Body of pancreas (tissue), 4 donors: ENCODE measurements at places on chromosomes 12 and 14.

DNA sequence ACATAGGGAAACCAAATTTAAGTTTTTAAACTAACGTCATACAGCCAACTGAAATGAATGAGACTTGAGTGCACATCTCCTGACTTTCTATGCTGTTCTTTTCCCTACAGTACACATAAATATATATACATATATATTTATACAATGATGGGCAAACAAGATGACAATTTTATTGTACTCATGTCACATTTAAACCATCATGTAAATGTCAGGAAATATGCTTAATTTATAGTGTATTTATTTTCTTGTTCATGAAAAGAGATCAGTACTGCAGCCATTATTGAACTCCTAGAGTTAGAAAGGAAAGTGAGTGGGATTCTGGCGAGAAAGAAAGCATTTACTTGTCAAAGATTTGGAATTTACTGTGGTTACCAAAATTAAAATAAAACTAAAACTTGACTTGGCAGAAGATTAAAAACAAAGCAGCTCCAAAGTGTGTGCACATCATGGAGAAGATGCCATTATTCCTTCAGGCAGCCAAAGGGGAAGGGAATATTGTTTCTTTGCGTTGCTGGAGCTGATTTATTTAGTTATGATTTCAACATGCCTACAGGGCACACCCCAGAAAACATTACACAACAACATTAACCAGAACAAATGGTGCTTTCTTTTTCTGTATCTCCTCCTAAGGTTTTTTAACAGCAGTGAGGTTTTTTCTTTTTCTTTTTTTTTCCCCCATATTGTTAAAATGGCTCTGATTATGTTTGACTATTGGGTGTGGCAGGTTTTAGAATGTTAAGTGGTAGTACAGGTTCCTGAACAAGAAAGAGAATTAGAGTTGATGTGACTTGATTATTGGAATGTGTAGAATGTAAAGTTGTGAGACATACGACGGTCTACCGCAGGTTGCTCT is 144.6 kb downstream of the RAD51B start:
- no peak for DNase-seq

- no peak for DNase-seq
These were observed 149.9 kb downstream of the SAMD4A start for GRCh38 chr14:54716862-54717261.

DNA sequence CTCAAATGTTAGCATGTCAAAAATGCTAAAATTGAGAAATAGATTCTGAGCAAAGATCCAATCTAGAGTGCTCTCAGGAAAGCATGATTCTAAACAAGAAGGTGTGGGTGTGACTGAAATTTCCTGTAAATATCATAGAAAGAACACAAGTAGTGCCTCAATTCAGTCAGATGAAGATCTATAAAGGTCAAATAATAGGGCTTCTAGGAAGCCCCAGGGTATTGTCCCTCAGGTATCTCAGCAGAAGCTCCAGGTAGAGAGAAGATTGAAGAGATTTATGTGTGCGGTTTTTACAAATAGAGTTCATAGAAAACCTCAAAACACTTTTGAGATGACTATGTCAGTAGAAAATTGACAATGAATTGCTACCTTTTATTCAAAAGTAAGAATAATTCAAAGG is 13.0 kb downstream of the KLRD1 start:
- DNase-seq, result no peak

DNA sequence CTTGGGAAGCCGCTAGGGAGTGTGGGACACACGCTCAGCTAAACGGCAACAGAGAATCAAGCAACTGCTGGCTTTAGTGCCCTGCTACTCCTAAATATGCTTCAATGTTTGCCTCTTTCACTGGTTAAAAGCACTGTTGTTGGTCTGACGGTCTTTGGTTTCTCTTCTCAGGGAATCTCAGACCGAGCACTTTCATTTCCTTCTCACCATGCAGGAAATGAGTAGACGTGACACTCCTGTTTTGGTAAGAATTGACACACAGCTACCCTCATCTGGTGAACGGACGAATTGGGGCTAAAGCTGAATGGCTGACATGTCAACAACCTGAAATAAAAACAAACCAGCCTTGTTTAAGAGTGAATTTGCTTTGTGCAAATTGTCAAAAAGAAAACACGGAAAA is 57.5 kb upstream of the PIWIL1 start:
- no peak for DNase-seq

GRCh38 chr12:70583251-70583650 is 54.0 kb downstream of the PTPRB start:
- no peak for DNase-seq

GRCh38 chr14:101199028-101199770 is 295.7 kb upstream of the RTL1 start:
- no peak for DNase-seq

- peak; percentile 73 for DNase-seq
These were observed 2.6 kb upstream of the BCL11B start for GRCh38 chr14:99274346-99275221.

DNA sequence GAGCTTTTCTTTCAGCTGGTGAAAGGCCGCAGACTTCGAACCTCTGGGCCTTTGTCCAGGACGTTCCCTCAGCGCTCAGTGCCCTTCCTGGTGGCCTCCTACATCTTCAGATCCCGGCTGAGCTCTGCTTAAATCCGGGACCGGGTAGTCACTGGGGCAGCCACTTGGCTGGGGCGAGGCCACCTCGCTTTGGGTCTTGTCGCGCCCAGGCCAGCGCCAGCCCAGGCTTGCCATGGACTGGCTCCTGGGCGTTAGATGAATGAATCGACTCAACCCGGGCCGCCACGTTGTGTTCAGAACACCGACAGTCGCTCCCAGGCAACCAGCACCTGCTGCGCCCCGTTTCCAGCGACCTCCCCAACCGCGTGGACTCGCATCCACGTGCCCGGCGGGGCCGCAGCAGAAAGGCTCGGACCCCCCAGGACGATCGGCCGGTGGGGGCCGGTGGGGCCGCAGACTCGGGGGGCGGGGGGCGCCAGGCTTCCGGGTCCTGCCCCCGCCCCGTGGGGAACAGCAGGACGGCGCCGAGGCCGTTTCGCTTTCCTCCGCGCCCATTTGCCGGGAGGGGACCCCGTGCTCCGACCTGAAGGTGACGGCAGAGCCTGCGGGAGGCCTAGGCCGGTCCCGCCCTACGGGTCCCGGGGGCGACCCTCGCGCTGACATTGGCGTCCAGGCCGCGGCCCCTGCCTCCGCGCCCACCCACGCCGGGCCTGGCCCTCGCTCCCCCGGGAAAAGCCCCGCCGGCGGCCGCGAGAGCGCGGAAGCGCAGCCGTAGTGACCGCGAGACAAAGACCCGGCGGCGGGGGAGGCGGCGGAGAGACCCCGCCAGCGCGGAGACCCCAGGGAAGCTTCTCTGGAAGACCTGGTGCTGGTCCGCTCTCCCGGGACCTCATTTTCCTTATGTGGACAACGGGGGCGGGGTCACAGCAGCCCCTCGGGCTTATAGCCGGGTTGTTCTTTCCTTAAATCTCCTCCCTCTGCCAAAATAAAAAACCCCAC is 37.3 kb upstream of the RCOR1 start:
- peak; percentile 65 for DNase-seq

GRCh38 chr14:95675486-95675885 is 10.7 kb upstream of the TCL1B start:
- no peak for DNase-seq

DNA sequence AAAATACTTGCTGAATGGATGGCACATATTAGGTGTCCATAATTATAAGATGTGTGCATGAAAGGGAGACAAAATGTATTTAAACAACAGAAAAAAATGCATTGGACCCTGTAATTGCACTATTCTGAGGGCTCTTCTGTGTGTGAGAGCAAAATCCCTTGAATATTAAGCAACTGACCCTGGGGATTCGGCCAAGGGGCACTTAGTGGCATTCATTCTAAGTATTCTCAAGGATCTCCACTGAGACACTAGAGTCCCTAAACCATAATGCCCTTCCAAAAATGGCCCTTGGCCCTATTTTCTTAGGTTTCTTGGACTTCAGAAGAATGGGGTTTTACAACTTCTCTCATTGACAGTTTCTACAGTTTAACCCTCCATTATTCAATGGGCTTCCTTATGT is 388.6 kb downstream of the GLT1D1 start:
- no peak for DNase-seq

DNA sequence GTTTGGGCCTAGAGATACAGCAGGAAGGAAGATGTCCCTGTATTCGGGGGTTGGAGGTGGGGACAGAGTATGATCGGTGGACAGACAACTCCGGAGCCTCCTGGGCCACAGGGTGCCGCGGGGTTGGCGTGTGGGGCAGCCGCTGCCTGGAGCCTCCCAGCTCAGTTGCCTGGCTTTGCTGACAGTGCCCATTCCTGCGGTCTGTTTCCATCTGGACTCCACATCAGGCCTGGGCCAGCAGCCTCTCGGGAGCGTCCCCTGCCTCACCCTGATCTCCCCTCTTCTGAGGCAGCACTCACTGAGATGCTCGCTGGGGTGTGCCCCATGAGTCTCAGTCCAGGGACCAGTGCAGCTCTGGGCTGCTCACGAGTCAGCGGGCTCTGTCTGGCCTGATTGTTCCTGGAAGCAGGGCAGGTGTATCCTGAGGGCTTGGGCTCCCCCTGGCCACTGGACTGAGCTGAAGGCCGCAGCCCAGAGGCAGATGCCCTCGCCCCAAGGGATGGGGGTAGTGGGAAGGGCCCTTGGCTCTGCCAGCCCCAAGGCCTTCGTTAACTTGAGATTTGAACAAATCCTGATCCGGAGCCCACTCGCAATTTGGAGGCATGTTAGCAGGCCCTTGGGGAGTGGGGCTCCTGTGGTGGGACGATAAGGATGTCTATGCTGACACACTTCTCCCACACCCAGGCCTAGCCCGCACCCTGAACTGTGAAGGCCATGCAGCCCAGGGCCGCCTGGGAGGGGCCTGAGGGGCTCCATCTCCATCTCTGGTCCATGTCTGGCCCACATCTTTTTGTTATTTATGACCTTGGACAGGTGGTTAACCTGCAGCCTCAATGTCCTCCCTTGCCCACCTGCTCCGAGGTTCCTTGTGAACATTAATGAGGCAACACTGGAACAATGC is 7.5 kb downstream of the HIP1R start:
- peak; percentile 27 for DNase-seq

GRCh38 chr12:92486443-92487137 is 216.2 kb upstream of the PLEKHG7 start:
- DNase-seq, result no peak

DNA sequence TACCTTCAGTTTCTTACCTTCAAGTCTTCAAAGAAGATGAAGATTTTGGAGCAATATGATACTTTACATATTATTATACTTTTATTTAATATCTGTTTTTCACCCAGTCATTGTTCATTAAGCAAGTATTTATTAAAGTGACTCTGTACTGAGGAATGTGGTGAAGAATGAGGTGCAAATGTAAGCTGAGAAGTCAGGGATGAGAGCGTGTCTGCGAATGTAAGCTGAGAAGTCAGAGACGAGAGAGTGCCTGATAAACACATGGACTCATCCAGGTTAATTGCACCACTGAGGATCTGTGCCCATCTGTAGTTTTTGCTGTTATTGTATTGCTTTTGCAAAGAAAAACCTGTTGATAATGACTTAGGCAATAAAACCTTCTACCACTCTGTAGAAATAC is 211.9 kb upstream of the FAR2 start:
- DNase-seq, result no peak

GRCh38 chr12:68506619-68507018 is 104.1 kb upstream of the RAP1B start:
- no peak for DNase-seq

GRCh38 chr12:106276032-106276740 is 26.3 kb upstream of the TCP11L2 start:
- DNase-seq, result no peak

GRCh38 chr12:6097411-6097810 is 27.1 kb downstream of the VWF start:
- DNase-seq, result no peak

- no peak for DNase-seq
These were observed 40.2 kb upstream of the PZP start for GRCh38 chr12:9248435-9248834.

GRCh38 chr14:72903716-72904115 is 9.8 kb upstream of the DPF3 start:
- no peak for DNase-seq

- no peak for DNase-seq
These were observed 383.0 kb downstream of the LRIG3 start for GRCh38 chr12:58537278-58537677.

GRCh38 chr12:69254046-69254445 is 14.7 kb downstream of the CPSF6 start:
- DNase-seq, result no peak

- DNase-seq, result no peak
These were observed 324.1 kb downstream of the FLRT2 start for GRCh38 chr14:85853996-85854526.

DNA sequence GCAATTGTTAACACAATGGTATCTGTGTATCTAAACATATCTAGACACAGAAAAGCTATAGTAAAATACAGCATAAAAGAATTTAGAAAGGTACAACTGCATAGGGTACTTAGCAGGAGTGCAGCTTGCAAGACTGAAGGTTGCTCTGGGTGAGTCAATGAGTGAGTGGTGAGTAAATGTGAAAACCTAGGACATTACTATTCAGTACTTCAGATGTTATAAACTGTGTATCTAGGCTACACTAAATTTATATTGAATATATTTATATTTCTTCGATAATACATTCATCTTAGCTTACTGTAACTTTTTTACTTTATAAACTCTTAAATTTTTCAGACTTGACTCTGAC is 409.0 kb upstream of the DCN start:
- DNase-seq, result no peak

DNA sequence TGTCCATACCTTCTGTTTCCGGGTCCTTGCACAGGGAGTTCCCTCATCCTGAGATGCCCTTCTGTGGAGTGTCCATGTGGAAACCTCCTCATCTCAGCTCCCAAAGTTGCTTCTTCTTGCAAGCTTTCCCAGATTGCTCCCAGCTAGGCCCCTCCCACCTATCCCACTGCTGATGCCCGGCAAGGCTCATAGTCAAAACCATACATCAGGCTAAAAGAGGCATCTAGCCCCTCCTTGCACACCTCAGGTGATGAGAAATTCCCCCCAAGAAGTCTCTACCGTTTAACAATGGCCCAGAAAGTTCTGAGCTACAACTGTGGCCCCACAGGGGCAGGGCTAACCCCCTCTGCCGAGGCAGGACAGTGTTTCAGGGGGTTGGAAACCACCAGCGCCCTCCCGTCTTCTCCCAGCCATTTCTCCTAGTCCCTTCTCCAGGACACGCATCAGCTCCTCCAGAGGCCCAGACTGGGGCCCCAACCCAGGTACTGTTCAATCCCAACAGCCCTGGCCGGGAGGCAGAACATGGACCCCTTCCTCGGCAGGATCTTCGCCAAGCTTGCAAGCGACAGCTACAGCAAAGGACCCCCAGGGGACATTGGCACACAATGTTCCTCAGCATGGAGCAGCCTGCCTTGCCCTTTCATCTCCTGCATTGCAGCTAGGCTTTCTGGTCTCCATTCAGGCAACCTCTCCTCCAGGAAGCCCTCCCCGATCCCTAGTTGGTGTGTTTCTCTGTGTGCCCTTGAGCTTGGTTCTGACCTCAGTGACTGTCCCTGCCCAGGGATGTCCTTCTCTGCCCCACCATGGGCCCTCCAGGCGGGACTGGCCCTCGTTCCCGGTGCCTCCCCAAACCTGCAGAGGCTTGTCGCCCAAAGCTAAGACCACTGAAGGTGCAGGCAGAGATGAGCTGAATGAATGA is 4.5 kb upstream of the BEGAIN start:
- DNase-seq, result peak; percentile 8

GRCh38 chr12:87661786-87662377 is 367.3 kb downstream of the C12orf50 start:
- DNase-seq, result no peak
